ENCODE measurements at places on chromosomes 16 and 17. TPM values are rescaled to one million over a fixed set of nuclear protein-coding genes. Genes with fewer than 3 reads are reported as not detected.

The HLF gene
- 1.3 TPM for total RNA-seq

The SAMD14 gene
- 1.0 TPM for total RNA-seq

- H3K27me3 ChIP-seq: peaks cover 33% of the 10 kb centered on the region
- no peaks in the 10 kb centered on the region for H3K4me1 ChIP-seq
- no peak overlapping the region for H3K4me3 ChIP-seq
- DNase-seq: peak; percentile 29
- no peaks in the 10 kb centered on the region for H3K36me3 ChIP-seq
- no peak overlapping the region for H3K27ac ChIP-seq
These were observed 29.5 kb upstream of the MSI2 start for GRCh38 chr17:57226793-57227192.

GRCh38 chr17:2197271-2197670 lies 106.3 kb downstream of the SMG6 start:
- no peak for DNase-seq
- H3K4me1 ChIP-seq: peaks cover 47% of the 10 kb centered on the region
- peaks cover 44% of the 10 kb centered on the region for H3K36me3 ChIP-seq
- no peaks in the 10 kb centered on the region for H3K27me3 ChIP-seq
- H3K4me3 ChIP-seq: no peak overlapping the region

DNA sequence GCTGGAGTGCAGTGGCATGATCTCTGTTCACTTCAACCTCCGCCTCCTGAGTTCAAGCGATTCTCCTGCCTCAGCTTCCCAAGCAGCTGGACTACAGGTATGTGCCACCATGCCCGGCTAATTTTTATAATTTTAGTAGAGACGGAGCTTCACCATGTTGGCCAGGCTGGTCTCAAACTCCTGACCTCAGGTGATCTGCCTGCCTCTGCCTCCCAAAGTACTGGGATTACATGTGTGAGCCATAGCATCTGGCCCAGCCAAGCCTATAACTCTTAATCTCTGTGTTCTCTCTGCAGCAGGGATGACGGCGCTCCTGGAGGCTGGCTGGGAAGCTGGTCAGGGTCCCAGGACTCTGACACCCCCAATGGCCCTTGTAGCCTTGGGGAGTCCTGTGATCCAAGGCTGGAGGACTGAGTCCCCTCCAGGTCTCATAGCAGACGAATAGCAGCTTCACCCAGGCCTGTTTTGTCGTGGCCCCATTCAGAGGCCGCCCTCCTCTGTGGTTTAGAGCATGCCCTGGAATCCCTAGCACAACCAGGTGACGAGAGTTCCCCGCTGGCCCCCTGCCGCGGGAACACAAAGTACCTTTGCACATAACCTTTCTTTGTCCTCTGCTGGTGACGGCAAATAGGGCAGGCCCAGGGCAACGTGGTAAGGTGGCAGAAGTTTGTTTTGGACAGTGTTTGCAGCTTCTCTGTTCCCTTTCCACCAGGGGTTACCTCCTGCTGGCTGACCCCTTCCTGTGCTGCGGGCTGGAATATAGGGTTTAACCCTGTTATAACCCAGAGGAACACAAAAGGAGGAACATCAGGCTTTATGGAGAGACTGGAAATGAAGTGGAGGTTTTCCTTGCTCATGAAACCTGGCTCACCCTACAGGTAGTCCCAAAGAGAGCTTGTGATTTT lies 43.0 kb upstream of the TOB1 start:
- no peak overlapping the region for H3K4me3 ChIP-seq
- no peak for DNase-seq
- H3K36me3 ChIP-seq: no peaks in the 10 kb centered on the region
- peaks cover 38% of the 10 kb centered on the region for H3K4me1 ChIP-seq
- H3K27me3 ChIP-seq: no peaks in the 10 kb centered on the region

DNA sequence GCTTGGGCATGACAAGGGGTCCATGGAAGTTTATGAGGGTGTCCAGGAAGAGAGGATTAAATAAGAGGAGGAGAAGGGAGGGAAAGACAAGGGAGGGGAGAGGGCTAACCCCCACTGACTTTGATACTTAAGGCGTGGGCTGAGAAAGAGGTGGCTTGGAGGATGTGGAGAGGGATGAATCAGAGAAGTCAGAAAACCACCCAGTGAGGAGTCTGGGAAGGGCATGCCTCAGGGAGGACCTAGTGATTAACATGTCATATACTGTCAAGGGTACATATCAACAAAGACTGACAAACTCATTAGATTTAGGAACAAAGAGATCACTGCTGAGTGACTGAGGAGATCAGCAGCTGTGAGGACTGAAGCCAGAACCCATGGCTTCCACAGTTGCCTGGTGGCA lies 145.4 kb downstream of the IRX5 start:
- no peak for DNase-seq
- no peaks in the 10 kb centered on the region for H3K36me3 ChIP-seq
- H3K27me3 ChIP-seq: no peaks in the 10 kb centered on the region
- H3K4me1 ChIP-seq: no peaks in the 10 kb centered on the region

DNA sequence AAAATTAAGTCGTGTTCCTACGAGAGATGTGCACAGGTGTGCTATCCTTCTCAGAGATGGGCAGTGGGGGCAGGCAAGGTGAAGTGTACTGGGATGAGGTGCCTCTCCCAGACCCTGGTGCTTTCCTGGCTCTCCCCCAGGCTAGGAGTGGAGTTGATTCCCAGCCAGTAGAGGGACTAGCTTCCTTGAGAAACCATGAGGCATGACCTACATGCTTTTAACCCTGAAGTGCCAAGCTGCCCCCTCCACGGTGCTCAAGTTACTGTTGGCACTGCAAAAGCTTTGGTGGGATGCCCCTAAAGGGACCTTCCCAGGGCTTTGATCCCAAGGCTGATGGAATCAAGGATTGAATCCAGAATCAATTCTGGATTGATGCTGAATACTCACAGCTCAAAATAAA lies 47.0 kb upstream of the SREBF1 start:
- no peaks in the 10 kb centered on the region for H3K27me3 ChIP-seq
- no peaks in the 10 kb centered on the region for H3K4me1 ChIP-seq
- H3K27ac ChIP-seq: no peak overlapping the region
- no peak overlapping the region for H3K4me3 ChIP-seq
- peaks cover 11% of the 10 kb centered on the region for H3K36me3 ChIP-seq

GRCh38 chr17:1090465-1091189 lies 89.2 kb downstream of the ABR start:
- H3K27me3 ChIP-seq: no peaks in the 10 kb centered on the region
- H3K4me1 ChIP-seq: peaks cover under 1% of the 10 kb centered on the region
- no peak for DNase-seq
- H3K27ac ChIP-seq: no peak overlapping the region
- H3K4me3 ChIP-seq: no peak overlapping the region

DNA sequence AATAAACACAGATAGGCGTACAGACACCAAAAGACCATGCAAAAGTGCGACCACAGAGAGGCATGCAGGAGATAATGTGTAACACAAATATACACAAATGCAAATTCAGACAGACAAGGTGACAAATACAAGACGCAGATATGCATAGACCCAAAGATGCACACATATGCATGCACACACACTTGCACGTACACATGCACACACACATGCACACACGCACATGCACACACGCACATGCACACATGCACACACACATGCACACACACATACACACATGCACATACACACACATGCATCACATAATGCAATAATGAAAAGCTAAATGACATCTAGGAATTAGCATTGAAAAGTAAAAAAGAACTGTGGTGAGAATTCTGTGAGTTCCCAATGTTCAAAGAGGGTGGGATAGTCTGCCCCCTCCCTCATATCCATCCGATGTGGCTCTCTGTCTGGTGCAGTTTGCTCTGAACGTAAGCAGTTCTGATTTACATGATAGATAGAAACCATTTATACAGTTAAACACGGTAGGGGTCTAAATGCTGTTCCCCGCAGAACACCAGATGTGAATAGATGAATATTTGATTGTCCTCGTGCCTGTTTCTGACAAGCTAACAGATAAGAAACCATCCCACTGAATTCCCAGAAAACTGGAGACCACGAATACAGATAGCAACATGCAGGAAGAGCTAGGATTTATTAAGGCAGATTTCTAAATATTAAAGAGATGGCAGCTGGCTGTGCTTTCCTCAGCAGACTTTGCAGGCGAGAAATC lies 186.1 kb downstream of the TMEM114 start:
- H3K27me3 ChIP-seq: no peaks in the 10 kb centered on the region
- H3K36me3 ChIP-seq: no peaks in the 10 kb centered on the region
- H3K4me1 ChIP-seq: no peaks in the 10 kb centered on the region
- DNase-seq: no peak

Data from activated CD4-positive, alpha-beta T cell treated with anti-CD3 and anti-CD28 coated beads, Interleukin-2, amount 10 ng/mL, durations not matched to agents 24 days and 14 days (primary cell).